ENCODE measurements at places on chromosomes 12 and 14.

DNA sequence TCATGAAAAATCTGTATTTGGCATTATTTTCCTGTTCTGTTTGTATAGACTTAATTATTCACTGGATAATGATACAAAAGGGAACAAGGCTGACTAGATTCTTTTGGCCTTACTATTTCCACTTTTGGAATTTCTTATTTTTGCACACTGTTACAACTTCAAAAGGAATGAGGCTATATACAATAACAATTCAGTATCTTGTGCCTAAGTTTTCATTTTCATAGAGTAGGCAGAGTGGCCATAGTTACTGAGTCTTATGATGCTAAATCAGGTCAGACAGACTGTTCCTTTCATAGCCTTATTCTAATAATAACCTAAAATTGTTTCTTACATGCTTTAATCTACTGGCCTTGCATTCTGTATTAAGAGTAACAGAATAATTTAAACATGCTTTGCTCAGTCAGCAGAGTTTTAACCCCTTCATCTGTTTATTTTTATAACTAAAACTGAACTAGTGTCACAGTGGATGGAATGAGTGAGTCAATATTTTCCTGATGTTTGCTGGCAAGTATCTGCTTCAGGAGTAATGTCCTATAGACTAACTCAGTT lies 10.5 kb downstream of the TTC8 start:
- no peak for DNase-seq

GRCh38 chr12:77251799-77252198 lies 186.4 kb upstream of the E2F7 start:
- DNase-seq: no peak

GRCh38 chr12:107359382-107359781 lies 266.0 kb upstream of the CRY1 start:
- DNase-seq: no peak

GRCh38 chr12:7116196-7116595 lies 7.2 kb upstream of the C1RL start:
- no peak for DNase-seq

- DNase-seq: no peak
Observed at GRCh38 chr14:75848167-75848913, 133.5 kb downstream of the TGFB3 start.

- no peak for DNase-seq
Observed at GRCh38 chr14:104845033-104845666, 19.9 kb upstream of the CEP170B start.

DNA sequence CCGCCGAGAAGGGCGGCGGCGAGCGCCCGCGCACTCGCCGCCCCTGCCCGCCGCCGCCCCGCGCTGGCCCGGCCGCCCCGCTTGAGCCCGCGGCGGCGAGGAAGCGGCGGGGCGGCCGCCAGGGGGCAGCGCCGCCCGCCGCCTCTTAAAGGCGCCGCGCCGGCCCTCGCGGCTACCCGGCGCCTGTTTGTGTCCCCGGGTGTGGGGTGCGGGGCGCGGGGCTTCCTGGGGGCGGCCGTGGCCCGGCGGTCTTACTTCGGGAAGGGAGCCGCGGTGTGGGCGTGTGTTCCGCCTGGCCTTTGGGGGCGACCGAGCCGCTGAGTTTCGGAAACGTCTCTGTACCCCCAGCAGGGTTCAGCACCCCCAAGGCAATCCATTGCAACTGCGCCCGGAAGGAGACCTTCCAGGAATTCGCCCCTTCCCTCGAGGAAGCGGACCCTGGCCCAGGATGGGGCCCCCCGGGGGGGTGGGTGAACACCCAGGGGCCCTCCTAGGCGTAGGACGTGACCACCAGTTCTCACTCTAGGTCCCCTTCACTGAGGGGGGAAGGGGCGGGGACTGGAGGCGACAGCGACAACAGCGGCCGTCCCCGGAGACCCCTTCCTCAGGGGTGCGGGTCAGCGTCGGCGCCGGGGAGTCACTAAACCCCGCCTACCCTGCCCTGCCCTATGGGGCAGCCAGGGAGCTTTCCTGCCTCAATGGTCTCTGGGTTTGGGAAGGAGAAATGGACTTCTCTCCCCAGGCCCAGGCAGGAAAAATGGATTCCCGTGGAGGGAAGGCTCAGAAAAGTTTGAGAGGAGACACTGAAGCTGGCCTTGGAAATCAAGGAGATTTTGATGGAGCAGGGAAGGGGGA lies at the start of gene ITPK1:
Gene ITPK1, minus strand, starts transcription at position 105 of the 855 bp plus-strand sequence. CDS start 762 bp downstream, outside the sequence.
- DNase-seq: peak; percentile 84

GRCh38 chr12:113247123-113248050 lies 26.1 kb downstream of the TPCN1 start:
- no peak for DNase-seq

GRCh38 chr14:95235767-95236166 lies 78.4 kb upstream of the DICER1 start:
- no peak for DNase-seq

DNA sequence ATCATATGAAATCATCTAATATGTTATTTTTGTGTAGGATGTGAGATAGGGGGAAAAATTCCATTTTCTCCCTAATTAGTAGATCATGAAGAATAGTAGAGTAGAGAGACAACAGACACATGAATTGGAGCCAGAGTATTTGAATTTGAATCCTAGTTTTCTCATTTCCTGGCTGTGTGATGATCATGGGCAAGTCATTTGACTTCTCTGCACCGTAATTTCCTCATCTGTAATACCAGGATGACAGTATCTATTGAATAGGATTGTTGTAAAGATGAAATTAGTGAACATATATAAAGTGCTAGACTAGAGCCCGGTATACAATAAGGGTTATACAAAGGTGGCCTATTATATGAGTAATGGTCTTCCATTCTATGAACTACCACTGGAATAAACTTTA lies 32.2 kb upstream of the PLXNC1 start:
- DNase-seq: no peak

DNA sequence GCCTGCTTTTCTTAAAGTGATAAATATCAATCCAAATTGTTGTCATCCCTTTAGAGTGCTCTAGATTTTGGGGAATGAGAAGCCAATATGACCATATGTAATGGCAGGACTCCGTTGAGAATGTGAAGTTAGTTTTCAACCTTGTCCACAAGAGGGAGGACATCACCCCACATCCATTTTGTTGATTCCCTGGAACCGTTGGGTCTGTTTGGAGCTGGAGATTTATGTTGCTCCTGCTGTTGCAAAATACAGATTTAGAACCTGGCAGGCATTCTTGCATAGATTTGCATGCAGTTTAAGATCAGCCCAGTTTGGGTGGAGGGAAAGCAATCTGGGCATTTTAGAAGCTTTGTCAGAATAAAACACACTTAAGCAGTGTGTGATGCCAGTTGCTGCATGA lies 620.1 kb downstream of the NRXN3 start:
- DNase-seq: no peak

- no peak for DNase-seq
Observed at GRCh38 chr12:64525461-64526160, 73.7 kb downstream of the TBK1 start.

- DNase-seq: no peak
Observed at GRCh38 chr12:77953528-77954205, 123.0 kb downstream of the NAV3 start.

- DNase-seq: no peak
Observed at GRCh38 chr14:101102875-101103274, 199.4 kb upstream of the RTL1 start.

DNA sequence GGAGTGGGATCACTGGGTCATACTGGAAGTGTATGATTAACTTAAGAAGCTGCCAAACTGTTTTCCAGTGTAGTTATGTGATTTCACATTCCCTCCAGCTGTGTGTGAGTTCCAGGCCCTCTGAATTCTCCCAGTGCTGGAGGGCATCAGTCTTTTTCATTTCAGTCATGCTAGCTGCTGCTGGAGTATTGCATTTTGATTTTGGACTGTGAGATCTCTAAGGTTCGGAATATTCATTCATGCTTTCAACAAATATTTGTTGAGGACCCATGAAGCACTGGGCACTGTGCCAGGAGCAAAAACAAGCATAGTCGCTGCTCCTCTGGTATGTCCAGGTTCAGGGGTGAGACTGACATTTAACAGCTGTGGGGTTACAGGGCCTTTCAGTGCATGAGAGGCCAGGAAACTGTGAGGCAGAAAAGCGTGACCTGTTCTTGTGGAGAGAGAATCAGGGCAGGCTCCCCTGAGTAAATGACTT lies 133.2 kb downstream of the SCARB1 start:
- DNase-seq: no peak

GRCh38 chr12:67426067-67426466 lies 156.9 kb downstream of the CAND1 start:
- no peak for DNase-seq
